ENCODE measurements at places on chromosomes 7 and 10. TPM values are rescaled to one million over a fixed set of nuclear protein-coding genes. Genes with fewer than 3 reads are reported as not detected.

The SLC26A5 gene
- not detected for polyA plus RNA-seq

The NUPR2 gene
- not detected for polyA plus RNA-seq

The ENO4 gene
- polyA plus RNA-seq = 0.18 TPM

The CPED1 gene
- polyA plus RNA-seq = 6.7 TPM

The CROT gene
- 10.6 TPM for polyA plus RNA-seq

The PDK4 gene
- 25.2 TPM for polyA plus RNA-seq

The IGFBP1 gene
- 0.35 TPM for polyA plus RNA-seq

The LRRC4 gene
- not detected for polyA plus RNA-seq

The ADRA2A gene
- 2.2 TPM for polyA plus RNA-seq

The MEOX2 gene
- 60.9 TPM for polyA plus RNA-seq

The SVOPL gene
- polyA plus RNA-seq = not detected

The FAM13C gene
- polyA plus RNA-seq = 37.6 TPM

The NKX1-2 gene
- not detected for polyA plus RNA-seq

The CDC14C gene
- polyA plus RNA-seq = not detected

The CALCR gene
- polyA plus RNA-seq = not detected

The HOXA11 gene
- polyA plus RNA-seq = not detected

The GATA3 gene
- 0.96 TPM for polyA plus RNA-seq

The OR6V1 gene
- not detected for polyA plus RNA-seq

The COPG2 gene
- 19.8 TPM for polyA plus RNA-seq

The CRHR2 gene
- polyA plus RNA-seq = 0.97 TPM

The INA gene
- 0.77 TPM for polyA plus RNA-seq

The SLC18A2 gene
- polyA plus RNA-seq = 0.78 TPM

The ADCY1 gene
- polyA plus RNA-seq = 13.7 TPM

The BAZ1B gene
- polyA plus RNA-seq = 55.3 TPM

The PTTG1IP2 gene
- not detected for polyA plus RNA-seq

The CC2D2B gene
- 0.98 TPM for polyA plus RNA-seq

The CELF2 gene
- 83.2 TPM for polyA plus RNA-seq

The ITIH2 gene
- polyA plus RNA-seq = 0.12 TPM

The DTX2 gene
- 6.6 TPM for polyA plus RNA-seq

The PEX1 gene
- 28.4 TPM for polyA plus RNA-seq

The AEBP1 gene
- polyA plus RNA-seq = 67.5 TPM
